ENCODE measurements at places on chromosomes 16 and 17.

GRCh38 chr17:28530926-28531325 is 21.5 kb downstream of the UNC119 start:
- no peak for DNase-seq

- DNase-seq = peak; percentile 72
Observed at GRCh38 chr16:66650707-66651473, 45.7 kb downstream of the CMTM4 start.

- no peak for DNase-seq
Observed at GRCh38 chr17:33292201-33292980, 704 bp downstream of the ASIC2 start.

DNA sequence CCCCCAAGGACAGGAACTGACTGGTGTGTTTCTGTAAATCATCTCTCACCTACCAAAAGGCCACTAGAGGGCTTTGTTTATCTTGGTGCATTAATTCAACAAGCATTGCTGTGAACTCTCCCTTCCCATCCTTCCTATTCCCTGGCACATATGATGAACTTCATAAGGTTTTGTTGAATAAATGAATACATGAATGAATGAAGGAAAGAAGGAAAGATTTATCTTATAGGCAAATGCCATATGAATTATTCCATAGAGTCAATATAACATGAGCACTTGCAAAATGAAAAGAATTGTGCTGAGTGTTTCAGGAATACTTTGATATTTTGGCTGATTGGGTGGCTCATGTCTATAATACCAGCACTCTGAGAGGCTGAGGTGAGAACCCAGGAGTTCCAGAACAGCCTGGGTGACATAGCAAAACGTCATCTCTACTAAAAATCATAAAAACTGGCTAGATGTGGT is 4.3 kb downstream of the SPDYE4 start:
- DNase-seq = no peak

- peak; percentile 31 for DNase-seq
Observed at GRCh38 chr17:50206604-50207293, 5.3 kb upstream of the COL1A1 start.

GRCh38 chr16:35398180-35398579 is 1938.8 kb downstream of the TP53TG3F start:
- DNase-seq = no peak

- peak; percentile 66 for DNase-seq
Observed at GRCh38 chr16:85086347-85087291, 25.7 kb downstream of the CIBAR2 start.

DNA sequence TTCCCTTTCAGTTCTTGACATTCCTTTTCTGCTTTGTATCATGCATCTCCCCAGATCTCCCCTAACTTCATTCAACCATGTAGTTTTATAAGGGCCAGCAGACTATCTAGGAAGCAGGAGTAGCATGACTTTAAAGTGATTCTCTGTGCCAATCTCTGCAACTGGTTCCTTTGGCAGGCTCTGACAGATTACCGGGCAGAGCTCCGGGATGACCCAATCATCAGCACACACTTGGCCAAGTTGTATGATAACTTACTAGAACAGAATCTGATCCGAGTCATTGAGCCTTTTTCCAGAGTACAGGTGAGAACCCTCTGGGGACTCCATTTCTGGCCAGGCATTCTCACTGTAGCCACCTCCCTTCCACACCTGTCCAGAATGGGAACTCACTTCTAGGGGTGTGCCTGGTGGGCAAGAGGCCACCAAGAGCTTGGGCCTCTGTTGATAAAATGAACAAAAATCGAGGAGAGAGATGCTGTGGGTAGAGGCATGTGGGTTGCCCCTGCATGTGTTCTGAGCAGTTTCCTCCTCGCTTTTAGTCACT is 7.6 kb upstream of the CDK5R1 start:
- DNase-seq = no peak

- no peak for DNase-seq
Observed at GRCh38 chr16:24730914-24731313, 1.5 kb downstream of the TNRC6A start.

GRCh38 chr16:29916979-29917378 is 9.0 kb downstream of the KCTD13 start:
- DNase-seq = no peak

DNA sequence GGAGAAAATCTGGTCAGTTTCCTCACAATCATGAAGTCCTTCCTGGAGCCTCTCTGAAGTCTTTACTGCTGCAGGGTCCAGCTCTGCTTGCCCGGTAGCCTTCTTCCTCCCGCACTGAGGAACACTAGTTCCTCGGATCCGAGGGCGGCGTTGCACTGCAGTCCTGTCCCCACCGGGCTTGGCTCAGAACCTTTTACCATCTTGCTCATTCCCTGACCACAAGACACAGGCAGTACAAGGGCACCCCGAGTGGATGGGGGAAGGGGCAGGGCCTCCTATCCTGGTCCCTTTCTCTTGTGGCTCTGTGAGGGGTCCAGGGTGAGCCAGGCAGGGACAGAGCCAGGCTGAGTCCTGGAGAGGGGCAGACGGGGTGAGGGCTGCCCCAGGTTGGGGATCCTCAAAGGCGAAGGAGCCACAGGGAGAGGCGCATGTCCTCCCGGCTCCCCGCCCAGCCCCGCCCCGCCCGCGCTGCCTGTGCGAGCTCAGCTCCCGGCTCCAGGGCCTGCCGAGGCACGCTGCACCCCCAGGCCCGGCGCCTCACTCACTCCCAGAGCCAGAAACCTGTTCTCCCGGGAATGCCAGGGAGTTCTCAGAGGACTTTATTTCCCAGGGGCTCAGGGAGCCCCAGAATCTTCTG is 1.5 kb downstream of the FOXN1 start:
- DNase-seq = no peak

GRCh38 chr16:57588831-57589230 is 39.6 kb upstream of the ADGRG1 start:
- no peak for DNase-seq

- DNase-seq = no peak
Observed at GRCh38 chr16:85168732-85169256, 56.5 kb upstream of the CIBAR2 start.

- no peak for DNase-seq
Observed at GRCh38 chr16:88030498-88030897, 79.3 kb downstream of the BANP start.

DNA sequence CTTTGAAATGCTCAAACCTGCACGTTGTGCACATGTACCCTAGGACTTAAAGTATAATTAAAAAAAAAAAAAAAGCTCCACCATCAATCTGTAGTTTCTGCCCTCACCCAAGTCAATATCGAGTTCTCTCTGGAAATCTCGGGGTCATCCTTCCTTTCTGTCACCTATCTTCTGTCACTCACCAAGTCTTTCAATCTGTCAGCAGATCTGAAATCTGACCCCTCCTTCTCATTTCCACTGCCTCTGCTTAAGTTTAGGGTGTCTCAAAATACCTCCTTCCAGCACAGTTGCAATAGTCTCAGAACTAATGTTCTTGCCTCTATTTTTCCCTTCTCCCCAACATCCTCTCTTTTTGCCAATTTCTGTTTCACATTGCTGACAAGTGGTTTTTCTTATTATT is 32.3 kb downstream of the FTO start:
- DNase-seq = no peak

DNA sequence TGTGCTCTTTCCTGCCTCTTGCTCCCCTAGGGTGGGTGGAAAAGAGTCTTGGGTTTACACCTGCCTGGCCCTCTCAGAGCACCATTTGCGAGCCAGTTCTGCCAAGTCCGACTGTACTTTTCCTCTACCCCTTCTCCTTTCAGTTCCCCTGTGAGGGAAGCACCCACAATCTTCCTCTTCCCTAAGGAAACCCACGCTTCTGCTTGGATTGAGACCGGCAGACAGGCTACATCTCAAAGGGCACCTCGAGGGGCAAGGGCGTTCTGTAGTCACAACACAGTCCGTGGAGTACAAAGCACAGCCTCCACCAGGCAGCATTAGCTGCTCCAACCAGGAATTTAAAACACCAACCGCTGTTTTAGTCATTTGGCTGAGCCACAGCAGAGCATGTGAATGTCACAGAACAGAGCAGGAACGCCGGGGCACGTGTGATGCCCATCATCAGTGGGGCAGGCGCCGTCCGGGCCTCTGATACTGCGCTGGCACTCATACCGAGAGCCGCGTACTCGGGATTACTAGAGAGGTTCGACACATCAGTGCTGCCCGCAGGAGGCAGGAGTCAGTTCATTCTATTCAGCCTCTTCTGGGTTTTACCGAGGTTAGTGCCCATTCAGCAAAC is 13.7 kb upstream of the MNT start:
- DNase-seq = no peak

DNA sequence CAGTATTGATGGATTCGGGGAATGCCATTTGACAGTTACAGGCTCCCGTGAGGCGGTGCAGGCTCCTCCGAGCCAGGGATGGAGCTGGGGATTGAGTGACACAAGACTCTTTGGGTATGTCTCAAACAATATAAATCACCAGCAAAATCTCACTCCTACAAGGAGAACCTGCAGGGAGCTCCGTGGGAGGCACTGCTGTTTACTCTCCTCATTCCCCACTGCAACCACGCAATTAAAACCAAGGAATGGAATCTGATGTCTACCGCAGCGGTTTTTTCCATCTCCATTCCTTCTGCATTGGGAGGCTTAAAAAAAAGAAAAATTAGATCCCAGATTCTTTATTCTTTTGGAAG is 157.9 kb downstream of the WWOX start:
- DNase-seq = no peak

DNA sequence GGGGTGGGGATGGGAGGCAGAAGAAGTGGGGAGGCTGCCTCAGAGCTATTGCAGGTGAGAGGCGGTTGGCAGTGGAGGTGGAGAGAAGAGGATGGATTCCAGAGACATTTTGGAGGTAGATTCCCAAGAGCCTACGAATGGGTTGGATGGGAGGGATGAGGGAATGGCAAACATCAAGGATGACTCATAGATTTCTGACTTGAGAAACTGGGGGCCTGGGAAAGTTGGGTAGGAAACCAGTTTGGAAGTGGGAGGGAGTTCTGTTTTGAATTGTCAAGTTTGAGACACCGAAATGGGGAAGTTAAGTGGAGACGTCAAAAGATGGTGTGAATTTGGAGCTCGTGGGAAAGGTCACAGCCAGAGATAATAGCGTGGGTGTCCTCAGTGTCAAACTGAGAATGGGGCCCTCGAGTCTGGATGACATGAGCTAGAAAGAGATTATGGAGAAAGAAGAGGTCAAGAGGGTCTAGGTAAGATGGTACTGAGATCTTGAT is 6.2 kb upstream of the CYLD start:
- no peak for DNase-seq

DNA sequence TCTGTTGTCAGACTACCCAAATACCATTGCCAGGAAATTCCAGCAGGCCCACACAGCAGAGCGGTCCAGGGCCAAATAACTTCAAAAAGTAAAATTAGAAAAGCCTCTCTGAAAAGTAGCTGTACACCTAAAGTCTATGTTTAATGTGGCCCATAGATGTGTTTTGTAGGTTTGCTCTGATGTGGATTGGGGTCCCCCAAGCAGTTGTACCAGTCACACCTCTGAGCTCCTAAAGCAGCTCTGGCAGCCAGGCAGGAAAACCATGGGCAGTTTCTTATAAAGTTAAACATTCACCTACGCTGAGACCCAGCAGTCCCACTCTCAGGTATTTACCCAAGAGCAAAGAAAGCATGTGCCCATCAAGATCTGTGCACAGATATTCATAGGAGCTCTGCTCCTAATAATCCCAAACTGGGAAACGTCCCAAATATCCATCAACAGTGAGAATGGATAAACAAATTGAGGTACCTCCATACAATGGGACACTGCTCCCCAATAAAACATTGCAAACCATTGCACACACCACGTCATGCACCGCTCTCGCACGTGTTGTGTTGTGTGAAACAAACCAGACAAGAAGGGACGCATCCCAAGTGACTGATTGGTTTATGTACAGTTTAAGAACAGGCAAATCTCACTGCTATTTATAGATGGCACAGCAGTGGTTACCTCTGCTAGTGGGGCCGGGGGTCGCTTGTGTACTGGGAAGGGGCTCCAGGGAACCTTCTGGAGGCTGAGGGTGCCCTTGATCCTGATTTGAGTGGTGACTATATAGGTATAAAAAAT is 15.8 kb upstream of the PRM1 start:
- no peak for DNase-seq
